ENCODE measurements at places on chromosomes 5 and 9.

- no peak for DNase-seq
Measured at GRCh38 chr9:17315341-17315740, 180.5 kb downstream of the CNTLN start.

DNA sequence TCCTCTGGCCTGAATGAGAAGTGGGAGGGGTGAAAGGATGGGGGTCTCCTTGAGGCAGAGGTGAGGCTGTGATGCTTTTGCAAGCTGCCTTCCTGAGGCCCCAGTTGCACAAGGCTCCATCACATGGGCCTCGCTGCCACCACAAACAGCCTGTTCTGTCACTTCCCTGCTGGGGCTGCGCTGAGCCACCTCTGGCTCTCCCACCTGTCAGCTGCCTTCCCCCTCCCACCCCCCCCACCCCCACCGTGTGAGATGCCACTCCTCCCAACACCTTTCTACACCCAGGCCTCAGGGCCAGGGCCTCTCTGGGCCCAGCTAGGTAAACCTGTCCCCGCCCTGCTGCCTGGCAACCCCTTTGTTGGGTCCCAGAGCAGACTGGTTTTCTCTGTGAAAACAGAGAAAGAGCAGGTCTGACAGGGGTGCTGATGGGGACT is 4.5 kb upstream of the PDLIM4 start:
- DNase-seq: no peak

DNA sequence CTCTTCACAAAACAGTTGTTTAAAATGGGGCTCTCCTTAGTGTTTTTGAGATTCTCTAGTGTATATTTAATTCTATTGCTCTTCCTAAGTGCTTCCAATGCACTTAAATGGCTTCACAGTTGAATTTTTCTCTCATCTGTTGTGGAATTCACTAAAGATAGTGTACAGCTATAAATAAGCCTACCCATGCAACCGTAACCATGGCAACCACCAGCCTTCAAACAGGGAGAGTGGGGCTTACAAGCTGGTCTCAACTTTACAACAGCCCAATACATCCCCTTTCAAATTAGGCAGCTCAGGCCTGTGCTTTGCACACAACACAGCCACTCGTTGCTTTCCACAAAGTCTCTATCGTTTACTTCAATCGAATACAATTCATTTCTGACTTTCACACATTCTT is 144.0 kb upstream of the PLPPR1 start:
- DNase-seq: no peak

DNA sequence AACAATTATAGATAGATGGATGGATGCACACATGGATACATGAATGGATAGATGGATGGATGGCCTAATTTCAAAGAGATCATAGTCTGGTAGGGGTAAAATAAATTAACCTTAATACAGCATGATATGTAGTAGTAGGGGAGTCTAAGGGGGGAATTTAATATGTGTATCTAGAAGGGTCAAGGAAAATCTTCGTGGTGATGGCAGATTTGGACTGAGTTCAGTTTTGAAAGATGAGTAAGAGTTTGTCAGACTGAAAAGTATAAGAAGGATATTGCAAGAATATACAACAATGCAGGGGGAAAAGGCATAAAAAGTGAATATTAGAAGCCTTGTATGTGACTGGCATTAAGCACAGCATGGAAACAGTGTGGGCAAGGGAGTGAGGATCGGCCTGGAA is 98.7 kb downstream of the ZNF462 start:
- no peak for DNase-seq

DNA sequence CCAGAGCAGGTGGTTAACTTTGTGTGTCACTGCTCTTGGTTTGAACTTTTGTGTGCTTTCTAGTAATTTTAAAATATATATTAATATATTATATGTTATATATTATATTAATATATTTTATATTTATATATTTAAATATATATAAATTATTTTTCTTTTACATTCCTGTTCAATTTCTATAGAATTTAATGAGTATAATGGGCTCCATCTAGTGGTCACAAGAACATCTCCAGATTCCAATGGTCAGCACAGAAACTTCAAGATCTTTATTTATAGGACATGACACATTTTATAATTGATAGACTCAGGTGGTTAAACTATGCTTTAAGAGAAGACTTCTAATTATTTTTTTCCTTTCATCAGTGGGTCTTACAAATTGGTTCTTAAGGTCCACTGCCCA is 39.1 kb downstream of the COL23A1 start:
- DNase-seq: peak; percentile 41

- no peak for DNase-seq
Measured at GRCh38 chr5:156043351-156043750, 283.6 kb upstream of the SGCD start.

DNA sequence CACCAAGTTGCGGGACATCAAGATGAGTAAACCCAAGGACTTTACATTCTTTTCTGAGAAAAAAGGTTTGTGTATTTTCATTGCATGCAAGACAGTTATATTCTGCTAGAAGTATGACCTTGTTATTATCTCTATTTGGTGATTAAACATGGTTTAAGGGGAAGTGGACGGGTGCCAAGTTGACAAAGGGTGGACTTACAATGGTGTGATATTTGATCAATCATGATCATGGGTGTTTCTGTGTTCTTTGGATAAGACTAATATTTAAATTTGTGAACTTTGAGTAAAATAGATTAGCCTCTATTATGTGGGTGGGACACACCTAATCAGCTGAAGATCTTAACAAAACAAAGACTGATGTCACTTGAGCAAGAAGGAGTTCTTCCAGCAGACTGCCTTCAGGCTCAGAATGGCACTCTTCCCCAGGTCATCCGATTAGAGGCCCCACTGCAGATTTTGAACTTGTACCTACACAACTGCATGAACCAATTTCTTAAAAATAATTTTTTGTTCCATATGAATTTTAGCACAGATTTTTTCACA is 782.9 kb downstream of the CDH12 start:
- no peak for DNase-seq

GRCh38 chr5:128469912-128470311 is 68.1 kb downstream of the FBN2 start:
- no peak for DNase-seq

- DNase-seq: no peak
Measured at GRCh38 chr9:135230386-135230765, 142.9 kb downstream of the OLFM1 start.

DNA sequence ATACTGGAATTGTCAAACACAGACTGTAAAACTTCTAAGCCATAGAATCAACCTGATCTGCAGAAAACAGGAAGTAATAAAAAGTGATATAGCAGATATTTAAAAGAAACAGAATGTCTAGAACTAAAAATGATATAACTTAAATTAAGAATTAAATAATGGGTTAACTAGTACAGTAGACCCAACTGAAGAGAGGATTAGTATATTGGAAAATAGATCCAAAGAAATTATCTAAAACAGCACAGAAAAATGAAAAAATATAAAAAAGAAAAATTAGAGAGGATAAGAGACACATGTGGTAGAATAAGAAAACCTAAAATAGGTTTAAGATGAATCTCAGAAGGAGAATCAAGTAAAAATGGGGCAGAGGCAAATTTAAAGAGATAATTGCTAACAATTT is 219.9 kb downstream of the SEMA6A start:
- no peak for DNase-seq

- no peak for DNase-seq
Measured at GRCh38 chr9:107635803-107636174, 146.2 kb upstream of the KLF4 start.

DNA sequence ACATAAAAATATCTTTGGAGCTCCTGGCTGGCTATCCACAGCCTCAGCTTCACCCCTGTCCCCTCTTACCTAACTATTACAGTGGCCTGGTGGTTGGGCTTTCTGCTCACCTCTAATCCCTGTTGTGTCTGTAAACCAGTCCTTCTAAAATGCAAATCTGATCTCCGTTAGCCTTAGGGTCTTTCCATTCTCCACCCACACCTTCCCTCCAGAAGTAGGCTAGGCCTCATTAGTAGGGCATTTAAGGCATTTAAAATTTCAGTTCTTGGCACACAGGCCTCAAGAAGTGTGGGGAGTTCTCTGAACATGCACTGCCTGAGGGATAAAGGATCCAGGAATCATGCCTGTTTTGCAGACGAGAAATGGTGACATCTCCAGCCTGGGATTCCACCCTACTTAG is 26.4 kb upstream of the STC2 start:
- no peak for DNase-seq

- DNase-seq: peak; percentile 85
Measured at GRCh38 chr5:38715696-38716095, 130.1 kb upstream of the OSMR start.
